Sigmoid colon (tissue), 7 donors: ENCODE measurements at places on chromosomes 6 and 20. TPM values are rescaled to one million over a fixed set of nuclear protein-coding genes. Genes with fewer than 3 reads are reported as not detected.

The IP6K3 gene
- 0.60 TPM for polyA plus RNA-seq

The SIGLEC1 gene
- polyA plus RNA-seq, result 6.9 TPM

The CTSZ gene
- 293 TPM for polyA plus RNA-seq

The RGS17 gene
- polyA plus RNA-seq, result not detected

The WFDC12 gene
- not detected for polyA plus RNA-seq

The ME1 gene
- 7.2 TPM for polyA plus RNA-seq

The TMC2 gene
- 0.19 TPM for polyA plus RNA-seq

The ABHD16B gene
- polyA plus RNA-seq, result not detected

The RAMACL gene
- polyA plus RNA-seq, result not detected

The TPD52L1 gene
- 8.1 TPM for polyA plus RNA-seq

The LY6G5C gene
- polyA plus RNA-seq, result 3.2 TPM

The C2 gene
- 39.2 TPM for polyA plus RNA-seq

The QRSL1 gene
- 15.6 TPM for polyA plus RNA-seq

The GFRA4 gene
- not detected for polyA plus RNA-seq

The HLA-DOA gene
- 6.5 TPM for polyA plus RNA-seq

The MOG gene
- polyA plus RNA-seq, result 0.22 TPM

The OR2J3 gene
- polyA plus RNA-seq, result not detected

The VSTM2L gene
- not detected for polyA plus RNA-seq

The SLC22A1 gene
- polyA plus RNA-seq, result 0.58 TPM

The DEFB118 gene
- polyA plus RNA-seq, result not detected

The NAPB gene
- polyA plus RNA-seq, result 6.4 TPM

The CCN6 gene
- polyA plus RNA-seq, result not detected

The GNAS-AS1 gene
- not detected for polyA plus RNA-seq

The CDH4 gene
- polyA plus RNA-seq, result 0.06 TPM

The SPEF1 gene
- 0.12 TPM for polyA plus RNA-seq
